ENCODE measurements at places on chromosomes 13 and 19.

DNA sequence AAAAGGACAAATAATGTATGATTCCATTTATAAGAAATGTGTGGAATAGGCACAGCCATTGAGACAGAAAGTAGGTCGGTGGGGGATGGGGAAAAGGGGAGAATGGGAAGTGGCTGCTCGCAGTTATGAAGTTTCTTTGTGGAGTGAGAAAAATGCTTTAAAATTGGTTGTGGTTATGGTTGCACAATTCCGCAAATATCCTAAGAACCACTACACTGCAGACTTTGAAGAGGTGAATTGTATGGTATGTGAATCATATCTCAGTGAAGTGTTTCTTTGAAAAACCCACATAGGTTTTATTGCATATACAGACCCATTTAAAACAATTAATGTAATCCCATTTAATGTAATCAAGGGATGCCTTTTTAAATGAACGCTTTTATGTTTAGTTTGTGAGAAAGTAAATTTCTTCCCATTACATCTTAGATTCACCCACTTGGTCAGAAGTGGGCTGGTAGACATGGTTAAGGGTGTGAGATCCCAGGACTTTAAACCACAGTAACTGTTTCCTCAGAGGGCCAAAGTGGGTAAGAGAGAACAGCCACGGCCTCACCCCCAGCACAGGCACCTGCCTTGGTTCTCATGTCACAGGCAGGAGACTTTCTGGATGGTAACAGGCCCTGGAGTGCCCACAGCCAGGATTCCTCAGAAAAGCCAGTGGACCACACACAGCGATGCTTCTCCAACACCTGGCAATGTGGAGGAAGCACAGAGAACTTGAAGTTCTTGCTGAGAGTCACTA, 119.3 kb upstream of the GJB6 start:
- peak; percentile 59 for DNase-seq

DNA sequence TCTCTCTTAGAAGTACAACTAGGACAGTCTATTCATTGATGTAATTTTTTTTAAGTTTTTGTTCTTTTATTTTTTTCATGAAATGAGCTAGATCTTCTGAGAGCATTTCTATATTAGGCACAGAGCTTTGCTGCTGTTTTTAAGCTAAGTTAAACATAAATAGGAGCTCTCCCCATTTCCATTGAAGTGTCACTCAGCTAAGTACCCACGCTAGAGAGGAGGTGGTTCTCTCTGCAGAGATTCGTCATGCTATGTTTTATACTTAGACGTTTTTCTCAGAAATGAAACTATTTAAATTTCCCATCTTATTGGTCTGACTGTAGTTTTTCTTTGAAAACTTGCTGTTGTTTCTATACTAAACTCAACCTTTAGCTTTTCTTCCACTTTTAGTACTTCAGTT, 271.5 kb downstream of the PCDH9 start:
- DNase-seq = no peak

DNA sequence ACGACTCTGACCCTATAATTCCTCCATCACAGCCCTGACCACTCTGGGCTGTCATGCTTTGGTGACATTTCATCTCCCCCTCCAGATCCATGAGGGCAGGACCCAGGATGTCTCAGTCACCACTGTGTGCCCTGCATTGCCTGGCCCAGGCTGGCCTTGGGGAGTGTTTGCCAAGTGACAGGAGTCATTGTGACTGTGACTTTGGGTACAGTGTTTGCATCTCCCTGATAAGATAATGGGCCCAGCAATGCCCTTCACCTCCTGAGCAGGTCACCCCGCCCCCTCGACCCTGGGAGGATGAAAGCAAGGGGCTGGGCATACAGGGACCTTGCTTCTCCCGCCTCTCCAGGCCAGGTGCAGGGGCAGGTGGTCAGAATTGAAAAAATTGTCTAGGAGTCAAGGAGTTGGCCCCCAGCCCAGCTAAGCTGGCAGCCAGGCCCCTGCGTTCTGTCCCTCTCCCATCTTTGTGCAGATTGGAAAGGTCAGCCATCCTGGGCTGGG, 5.9 kb upstream of the ATP4A start:
- DNase-seq = no peak

DNA sequence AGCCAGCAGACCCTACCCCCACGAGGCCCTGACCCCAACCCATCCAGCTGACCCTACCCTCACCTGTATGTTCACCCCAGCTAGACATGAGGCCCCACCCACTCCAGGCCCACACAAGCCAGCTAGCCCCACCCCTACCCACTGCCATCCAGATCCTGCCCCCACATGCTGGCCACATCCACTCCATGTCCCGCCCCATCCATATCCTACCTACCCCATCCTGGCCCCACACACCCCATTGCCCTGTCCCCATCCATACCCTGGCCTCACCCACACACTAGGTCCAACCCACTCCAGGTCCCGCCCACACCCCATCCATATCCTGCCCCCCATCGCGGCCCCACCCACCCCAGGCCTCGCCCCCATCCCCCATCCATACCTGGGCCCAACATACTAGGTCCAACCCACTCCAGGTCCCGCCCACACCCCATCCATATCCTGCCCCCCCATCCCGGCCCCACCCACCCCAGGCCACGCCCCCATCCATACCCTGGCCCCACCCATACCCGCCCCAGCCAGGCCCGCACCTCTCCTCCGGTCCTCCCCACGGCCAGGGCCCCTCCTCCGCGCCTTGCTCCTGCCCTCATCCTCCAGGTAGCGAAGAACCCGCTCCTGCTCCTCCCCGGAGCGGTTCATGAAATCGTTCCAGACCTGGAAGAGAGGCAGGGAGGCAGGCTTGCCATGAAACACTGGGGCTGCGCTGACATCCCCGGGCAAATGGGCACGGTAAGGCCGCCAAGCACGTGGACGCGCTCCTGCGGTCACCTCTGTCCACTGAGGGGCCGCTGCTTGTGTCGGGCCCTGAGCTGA, 7.2 kb downstream of the RNU6-9 start:
- no peak for DNase-seq

DNA sequence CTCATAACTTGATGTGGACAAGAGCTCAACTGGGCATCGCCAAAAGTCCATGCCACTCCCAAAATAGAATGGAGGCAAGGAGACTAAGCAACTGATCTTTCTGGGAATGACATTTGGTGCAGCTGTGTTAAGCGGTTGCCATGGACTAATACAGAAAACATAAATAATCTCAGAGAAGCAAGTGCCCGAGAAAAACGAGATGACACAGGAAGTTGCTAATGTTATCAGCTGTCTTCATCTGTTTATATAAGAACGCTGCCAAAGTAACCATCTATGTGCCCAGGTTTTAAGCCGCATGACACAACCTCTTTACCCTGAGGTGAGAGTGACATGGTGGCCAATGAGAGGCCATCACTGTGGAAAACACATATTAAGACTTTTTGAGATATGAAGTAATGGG, 54.9 kb upstream of the SACS start:
- peak; percentile 79 for DNase-seq

- DNase-seq = no peak
These were observed 1.8 kb downstream of the RHPN2 start for GRCh38 chr19:33062902-33063301.

GRCh38 chr13:60214213-60215055, 50.7 kb upstream of the DIAPH3 start:
- DNase-seq = no peak

- no peak for DNase-seq
These were observed 23.6 kb downstream of the VSTM2B start for GRCh38 chr19:29549105-29550070.

DNA sequence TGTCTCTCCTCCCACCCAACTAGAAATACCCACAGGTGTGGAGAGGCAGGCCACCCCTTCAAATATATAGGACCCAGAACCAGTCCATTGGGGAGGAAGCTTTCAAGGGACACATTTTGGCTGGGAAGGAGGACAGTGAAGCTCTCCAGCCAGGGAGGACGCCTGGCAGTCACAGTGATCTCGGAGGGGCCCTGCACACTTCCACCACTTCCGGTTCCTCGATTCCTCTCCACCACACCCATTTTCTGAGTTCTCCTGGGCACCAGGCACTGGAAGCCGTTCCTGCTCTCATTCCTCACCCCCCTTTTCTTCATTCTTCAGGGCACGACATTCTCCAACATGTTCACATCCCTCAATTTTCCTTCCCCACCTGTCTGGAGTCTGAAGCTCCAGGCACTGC, 30.4 kb upstream of the CEACAM21 start:
- no peak for DNase-seq

DNA sequence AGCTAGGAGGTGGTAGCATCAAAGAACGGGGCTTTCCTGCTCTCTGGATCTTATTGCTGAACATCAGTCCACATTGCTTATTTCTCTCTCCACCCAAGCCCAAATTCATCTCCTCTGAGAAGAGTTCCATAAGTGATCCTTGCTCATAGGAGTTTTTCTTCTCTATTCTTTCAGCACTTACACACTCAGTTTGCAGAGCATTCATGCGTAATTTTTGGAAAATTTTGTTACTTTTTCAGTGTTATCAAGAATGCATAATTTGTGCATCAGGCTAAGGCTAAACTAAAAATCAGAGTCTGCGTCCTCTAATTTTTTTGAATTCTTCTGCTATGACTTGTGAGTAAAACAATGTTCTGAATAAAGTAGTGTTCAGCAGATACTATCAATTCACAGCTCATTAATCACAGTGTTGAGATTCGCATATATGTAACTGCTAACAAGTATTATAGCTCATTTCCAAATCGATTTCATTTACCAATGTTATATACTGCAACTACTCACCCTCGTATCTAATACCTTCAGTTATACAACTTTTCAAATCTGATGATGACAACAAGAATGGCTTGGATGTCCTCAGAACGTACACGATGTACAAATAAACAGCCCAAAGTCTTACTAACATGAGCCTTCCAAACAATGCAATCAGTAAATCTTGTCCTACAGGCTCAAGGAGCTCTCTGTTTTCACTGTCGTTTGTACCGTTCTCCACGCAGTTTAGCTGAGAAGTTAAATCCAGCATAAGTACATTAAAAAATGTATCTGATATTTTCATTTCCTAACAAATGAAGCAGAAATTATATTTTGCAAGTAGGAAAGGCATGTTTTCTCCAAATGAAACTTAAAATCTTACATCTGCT, 36.4 kb upstream of the STARD13 start:
- DNase-seq = peak; percentile 39

DNA sequence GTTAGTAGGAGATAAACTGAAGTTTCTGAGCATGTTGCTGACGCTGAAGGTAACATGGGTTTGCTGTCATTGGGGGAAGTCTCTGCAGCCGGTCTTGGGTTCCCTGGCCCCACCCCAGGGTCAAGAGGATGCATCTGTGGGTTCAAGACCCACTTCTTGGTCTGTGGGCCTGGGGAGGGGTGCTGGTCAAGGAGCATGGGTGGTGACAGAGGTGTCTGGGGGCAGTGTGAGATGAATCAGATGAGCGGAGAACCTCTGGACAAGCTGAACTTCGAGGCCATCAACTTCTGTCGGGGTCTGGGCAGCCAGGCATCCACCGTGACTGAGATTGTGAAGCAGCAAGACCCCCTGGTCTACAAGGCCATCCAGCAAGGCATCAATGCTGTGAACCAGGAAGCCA, 51.9 kb downstream of the ACSBG2 start:
- no peak for DNase-seq
